Mesendoderm (in vitro differentiated cells): ENCODE measurements at places on chromosomes 11 and 22.

DNA sequence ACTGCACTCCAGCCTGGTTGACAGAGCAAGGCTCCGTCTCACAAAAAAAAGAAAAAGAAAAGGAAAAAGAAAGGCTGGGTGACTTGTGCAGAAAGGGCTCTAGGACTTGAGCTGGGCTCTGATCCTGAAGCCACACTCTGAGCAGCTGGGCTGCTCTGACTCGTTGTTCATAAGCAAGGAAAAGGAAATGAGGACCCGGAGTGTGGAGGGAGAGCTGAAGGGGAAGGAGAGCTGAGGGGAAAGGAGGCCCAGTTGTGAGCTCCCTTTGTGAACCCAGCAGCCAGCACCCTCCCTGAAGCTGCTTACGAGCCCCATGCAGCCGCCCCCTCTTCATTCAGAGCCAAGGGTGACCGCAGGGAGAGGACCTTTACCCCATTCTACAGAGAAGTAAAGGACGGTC is 12.3 kb upstream of the SH3BP1 start:
- DNase-seq = no peak

- DNase-seq = peak; percentile 93
These were observed 26.9 kb downstream of the PICALM start for GRCh38 chr11:86041975-86042378.

- no peak for DNase-seq
These were observed 191.4 kb downstream of the ARHGAP42 start for GRCh38 chr11:100878474-100878873.

DNA sequence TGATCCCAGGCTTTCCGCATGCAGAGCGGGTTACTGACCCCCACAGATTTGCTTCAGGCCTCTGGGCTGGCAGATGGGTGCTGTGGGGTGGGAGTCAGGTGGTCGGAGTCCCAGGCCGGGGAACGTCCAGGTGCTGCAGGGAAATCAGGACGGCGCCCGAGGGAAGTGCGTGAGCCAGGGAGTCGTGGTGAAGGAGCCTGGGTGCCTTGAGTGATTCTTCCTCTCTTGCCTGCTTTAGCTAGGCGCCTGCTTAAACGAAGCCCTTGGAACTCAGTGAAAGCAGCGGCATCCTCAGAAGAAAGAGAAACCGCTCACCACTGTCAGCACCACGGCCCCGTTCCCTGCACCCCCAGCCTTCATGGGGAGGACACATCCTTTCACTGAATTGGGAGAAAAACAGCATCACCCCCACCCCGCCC is 455.6 kb downstream of the BRD1 start:
- DNase-seq = no peak

GRCh38 chr11:30635401-30635989 is 49.3 kb upstream of the MPPED2 start:
- peak; percentile 93 for DNase-seq

GRCh38 chr11:45724153-45724552 is 58.7 kb upstream of the CHST1 start:
- DNase-seq = no peak

- DNase-seq = no peak
These were observed 70.5 kb downstream of the LUZP2 start for GRCh38 chr11:24567380-24567779.

- peak; percentile 42 for DNase-seq
These were observed 154.4 kb upstream of the FAT3 start for GRCh38 chr11:92070026-92070889.

DNA sequence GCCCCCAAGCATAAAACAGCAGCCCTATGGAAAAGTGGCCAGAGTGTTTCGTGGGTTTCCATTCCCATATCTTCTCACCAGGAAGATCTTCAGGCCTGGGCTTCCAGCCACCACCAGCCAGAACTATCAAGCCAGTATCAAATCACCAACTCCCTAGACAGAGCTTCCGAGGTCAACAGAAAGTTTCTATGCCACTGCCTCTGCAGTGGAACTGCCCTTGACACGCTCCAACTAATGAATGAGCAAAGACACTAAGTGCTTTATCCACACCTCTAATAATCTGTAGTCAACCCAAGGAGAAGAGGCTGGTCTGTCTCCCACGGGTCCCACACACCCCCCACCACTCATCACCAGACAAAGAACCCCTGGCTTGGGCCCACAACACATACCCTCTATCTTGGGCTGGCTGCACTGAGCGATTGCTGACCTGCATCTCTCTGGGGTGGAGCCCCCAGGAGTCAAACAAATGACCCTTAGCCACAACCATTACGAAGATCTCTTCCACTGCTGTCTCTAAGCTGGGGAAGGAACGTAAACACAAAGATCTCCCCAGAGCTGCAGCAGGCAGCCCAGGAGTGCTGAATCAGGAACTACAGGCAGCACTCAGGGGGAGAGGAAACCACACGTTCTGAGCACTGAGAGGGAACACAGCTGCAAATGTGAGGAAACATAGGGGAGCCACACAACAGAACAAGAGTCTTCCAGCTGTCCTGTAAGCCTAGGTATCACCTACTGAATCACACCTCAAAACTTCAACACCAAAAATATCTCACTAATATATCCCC is 9.7 kb downstream of the OR5AN1 start:
- no peak for DNase-seq

DNA sequence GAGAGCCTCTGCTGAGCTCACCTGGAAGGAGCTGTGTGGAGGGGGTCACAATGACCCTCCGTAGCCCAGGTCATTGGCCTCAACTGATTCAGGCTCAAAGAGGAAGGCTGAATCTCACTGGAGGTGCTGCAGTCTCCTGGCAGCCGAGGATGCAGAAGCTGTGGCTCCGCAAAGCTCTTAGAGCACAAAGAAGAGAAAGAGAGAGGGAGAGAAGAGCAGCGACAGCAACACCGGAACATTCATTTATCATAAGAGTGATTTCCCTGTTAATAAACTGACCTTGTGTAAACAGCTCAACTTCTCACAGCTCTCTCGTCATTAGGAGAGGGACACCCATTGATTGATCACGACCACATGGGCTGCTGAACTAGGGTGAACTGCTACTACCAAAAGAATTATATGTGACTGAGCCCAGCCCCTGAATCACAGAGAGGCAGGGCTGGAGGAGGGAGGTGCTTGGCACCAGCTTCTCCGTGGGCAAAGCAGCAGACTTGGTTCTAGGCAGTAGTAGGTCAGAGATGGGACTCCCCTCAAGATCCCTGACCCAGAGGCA is 281.7 kb downstream of the NXPE2 start:
- DNase-seq = no peak

GRCh38 chr22:33756508-33756949 is 163.7 kb downstream of the LARGE1 start:
- DNase-seq = peak; percentile 77

DNA sequence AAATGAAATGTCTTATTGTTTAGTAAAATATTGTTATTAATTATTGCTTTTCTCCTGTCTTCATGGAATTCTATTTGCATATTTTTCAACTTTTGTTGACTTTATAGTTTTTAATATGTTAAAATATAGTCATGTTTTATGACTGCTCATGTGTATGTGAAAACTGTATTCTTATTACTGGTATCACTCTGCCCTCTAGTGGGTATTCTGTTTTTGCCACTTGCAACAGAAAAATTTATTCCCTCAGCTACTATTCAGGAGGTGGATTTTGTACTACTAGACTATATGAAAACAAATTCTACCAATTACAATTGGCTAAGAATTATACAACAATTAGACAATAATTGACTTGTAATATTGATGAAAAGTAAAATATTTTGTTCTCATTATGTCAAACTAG is 45.0 kb downstream of the OR4C6 start:
- peak; percentile 27 for DNase-seq

- DNase-seq = peak; percentile 76
These were observed at the start of gene KIAA0930 for GRCh38 chr22:45240810-45241631. KIAA0930 (minus strand) TSS chr22:45240894; CDS start chr22:45240703, 191 bp downstream.

GRCh38 chr22:40043081-40043480 is 48.3 kb downstream of the FAM83F start:
- no peak for DNase-seq
